ENCODE measurements at places on chromosomes 11 and 22.

DNA sequence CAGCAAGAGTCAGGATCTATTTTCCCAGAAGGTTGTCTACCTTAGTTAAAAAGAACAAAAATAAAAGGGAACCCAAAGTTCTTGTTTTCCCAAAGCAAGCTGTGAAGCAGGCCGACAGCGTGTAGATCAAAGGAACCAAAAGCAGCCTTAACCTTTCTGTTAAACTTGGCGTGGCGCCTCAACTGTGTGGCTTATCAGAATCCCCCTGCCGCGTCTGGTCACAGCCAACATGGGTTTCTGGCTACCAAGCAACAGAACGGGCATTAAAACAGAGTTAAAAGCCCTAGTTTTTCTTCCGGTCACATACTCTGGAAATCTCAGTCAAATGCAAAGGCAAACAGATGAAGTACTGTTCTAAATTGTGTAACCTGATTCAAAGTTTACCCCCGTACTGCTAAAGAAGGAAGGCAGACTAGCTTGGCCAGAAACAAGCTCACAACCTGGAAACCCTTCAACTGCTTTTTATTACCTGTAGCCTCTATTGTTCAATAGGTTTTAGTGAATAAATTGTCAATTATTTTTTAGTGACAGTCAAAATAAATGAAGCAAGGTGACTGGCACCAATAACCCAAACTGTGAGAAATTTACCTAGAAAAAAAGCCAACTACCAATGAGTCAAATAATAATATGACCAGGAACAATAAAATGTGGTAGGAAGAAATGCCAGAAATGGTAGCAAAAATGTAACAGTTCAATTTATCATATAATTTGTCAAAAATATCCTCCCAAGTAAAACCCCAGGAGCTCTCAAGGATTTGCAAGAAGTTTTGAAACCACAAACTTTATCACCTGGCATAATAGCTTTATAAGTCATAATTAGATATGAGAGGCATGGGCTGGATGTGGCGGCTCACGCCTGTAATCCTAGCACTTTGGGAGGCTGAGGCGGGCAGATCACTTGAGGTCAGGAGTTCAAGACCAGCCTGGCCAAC is 21.4 kb downstream of the CHKA start:
- peak; percentile 26 for DNase-seq

- DNase-seq: no peak
Observed at GRCh38 chr11:3016861-3017260, 24.7 kb upstream of the NAP1L4 start.

- peak; percentile 43 for DNase-seq
Observed at GRCh38 chr11:27423125-27423524, 49.5 kb downstream of the LGR4 start.

DNA sequence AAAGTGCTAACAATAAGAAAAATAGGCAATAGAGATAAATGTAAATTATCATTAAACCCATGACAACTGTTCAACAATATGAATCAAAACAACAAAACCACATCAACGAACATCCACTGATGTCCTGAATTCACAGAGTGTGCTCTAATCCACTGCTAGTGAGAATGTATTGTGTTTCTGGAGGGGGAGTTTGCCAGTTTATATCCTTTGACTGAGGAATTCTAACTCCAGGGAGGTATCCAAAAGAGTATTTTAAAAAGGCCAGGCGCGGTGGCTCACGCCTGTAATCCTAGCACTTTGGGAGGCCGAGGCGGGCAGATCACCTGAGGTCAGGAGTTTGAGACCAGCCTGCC is 1.7 kb upstream of the WEE1 start:
- DNase-seq: no peak

DNA sequence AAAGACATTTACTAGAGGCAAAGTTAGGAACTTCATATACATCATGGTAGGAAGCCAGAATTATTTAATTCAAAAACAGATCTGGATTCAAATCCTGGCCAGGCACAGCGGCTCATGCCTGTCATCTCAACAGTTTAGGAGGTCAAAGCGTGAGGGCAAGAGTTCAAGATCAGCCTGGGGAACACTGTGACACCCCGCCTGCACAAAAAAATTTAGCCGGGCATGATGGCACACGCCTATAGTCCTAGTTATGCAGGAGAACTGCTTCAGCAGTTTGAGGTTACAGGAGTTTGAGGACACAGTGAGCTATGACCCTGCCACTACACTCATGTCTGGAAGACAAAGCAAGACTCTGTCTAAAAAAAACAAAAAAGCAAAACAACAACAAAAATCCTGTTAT is 8.9 kb downstream of the MRTFA start:
- DNase-seq: no peak

- no peak for DNase-seq
Observed at GRCh38 chr11:57742087-57742452, 779 bp downstream of the SELENOH start.

- no peak for DNase-seq
Observed at GRCh38 chr11:118082880-118083552, 3.7 kb downstream of the SMIM35 start.

DNA sequence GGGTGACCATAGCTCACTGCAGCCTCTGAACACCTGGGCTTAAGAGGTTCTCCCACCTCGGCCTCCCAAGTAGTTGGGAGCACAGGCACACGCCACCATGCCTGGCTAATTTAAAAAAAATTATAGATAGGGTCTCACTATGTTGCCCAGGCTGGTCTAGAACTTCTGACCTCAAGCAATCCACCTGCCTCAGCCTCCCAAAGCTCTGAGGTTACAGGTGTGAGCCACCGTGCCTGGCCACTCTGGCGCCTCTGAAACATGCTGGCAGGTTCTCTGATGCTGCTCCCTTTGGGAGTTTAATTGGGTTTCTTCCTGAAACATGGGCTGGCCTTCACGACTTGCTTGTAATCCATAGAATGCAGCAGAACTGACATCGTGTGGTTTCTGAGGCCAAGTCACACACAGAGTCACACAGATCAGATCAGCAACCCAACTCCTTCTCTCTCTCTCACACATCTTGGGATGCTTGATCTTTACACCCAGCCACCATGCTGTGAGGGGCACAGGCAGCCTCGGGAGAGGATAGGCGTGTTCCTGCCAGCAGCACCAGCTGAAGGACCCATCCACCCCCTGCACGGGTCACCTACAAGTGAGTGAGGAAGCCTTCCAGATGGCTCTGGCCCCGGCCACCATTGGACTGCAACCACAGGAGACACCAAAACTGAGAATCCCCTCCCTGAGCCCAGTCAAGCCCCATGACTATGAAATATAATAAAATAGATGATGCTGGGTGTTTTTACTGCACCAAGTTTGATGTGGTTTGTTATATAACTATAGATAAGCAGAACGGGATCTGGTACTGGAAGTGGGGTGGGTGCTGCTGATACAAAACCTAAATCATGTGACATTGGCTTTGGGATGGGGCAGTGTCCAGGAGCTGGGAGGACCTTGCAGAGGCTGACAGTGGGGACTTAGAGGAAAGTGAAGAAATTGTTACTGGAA is 3.1 kb upstream of the GSC2 start:
- no peak for DNase-seq

DNA sequence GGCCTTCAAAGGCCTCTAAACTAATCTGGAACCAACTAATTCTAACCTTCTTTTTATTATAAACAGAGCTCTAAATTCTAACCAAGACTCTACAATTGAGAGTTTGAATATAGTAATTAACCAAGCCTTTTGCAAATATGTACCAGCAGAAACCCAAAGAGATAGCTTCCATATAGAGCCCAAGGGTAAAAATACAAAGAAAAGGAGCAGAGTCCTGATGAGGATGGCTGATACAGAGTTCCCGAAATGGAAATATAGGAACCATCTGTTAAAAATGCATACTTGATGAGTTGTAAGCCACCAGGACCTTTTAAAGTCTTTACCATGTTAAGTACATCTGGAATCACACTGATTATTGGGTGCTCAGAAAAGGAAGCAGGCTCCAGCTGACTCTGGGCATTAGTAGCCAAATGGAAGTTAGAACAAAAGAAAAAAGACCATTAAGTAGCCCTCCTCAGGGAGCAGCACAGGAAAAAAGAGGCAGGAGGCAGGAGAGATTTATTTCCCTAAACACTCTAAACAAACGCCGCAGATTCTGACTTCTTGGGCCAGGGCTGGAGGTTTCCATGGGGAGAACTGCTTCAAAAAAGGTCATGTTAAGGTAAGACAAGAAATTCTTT is 463.1 kb upstream of the FAT3 start:
- DNase-seq: peak; percentile 11

DNA sequence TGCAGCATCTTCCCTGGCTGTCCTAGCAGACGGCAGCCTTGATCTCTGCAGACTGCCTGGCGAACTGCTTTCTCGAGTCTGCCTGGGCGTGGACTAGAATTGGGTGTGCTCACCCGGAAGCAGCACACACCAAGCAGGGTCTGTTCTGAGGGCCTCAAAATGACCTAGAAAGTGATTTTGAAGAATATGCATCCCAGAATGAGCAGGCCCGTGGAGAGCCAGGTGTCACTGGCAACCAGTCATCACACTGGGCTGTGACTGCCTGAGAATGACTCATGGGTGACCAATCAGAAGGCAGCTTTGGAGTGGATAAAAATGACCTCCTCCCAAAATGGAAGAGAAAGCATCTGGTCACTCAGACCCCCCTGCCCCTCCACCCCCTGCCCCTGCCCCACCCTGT is 114.9 kb upstream of the NECTIN1 start:
- no peak for DNase-seq

DNA sequence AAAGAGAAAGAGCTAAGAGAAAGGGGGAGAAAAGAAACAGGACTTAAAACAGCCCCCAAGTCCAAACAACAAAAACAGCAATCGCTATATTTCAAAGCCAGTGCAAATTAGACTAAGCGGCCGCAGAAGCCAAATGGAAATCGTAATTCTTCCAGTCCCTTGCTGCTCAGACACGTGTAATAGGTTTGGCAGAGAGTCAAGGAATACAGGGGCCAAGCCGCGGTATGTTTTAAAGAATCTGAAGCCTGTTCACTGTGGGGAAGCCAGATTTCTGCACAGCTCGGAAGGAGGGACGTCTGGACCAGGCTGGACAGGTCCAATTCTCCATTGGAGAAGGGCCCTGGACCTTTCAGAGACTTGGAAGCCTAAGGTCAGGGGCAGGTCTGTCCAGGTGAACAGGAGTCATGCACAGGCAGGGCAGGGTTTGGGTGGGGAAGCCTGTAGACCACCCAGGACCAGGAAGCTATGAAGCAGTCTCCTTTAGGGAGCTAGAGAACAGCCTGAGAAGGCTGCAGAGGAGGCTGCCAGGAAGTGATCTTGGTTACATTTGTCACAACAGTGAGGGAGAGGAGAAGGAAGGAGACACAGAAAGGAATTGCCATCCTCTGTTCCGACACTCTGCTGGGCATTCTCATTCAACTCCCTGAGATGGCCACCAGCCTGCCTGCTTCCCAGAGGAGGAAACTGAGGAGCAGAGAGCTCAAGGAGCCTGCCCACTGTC is 265.5 kb upstream of the ISX start:
- no peak for DNase-seq

- DNase-seq: peak; percentile 27
Observed at GRCh38 chr11:83436855-83437254, 150.7 kb upstream of the CCDC90B start.

DNA sequence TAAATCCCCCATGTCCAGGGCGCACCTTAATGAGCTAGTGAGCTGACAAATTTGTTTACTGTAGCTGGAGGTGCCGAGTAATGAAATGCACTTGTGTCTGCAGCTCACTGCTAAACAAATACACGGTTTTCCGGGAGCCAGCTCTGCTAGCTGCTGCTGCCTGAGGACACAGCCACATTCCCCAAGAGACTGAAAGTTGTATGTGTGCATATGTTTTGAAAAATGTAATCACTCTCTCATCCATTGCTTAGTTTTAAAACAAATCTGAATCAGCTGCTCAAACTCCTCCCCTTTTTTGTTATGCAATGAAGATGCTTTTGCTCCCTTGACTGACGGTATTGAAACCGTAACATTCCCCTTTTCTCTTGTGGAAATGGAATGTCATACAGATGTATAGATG is 62.4 kb upstream of the NNMT start:
- DNase-seq: no peak

- DNase-seq: peak; percentile 8
Observed at GRCh38 chr11:35893796-35894475, 49.9 kb upstream of the LDLRAD3 start.

- DNase-seq: peak; percentile 86
Observed at GRCh38 chr22:35552196-35552842, 11.7 kb downstream of the RASD2 start.

DNA sequence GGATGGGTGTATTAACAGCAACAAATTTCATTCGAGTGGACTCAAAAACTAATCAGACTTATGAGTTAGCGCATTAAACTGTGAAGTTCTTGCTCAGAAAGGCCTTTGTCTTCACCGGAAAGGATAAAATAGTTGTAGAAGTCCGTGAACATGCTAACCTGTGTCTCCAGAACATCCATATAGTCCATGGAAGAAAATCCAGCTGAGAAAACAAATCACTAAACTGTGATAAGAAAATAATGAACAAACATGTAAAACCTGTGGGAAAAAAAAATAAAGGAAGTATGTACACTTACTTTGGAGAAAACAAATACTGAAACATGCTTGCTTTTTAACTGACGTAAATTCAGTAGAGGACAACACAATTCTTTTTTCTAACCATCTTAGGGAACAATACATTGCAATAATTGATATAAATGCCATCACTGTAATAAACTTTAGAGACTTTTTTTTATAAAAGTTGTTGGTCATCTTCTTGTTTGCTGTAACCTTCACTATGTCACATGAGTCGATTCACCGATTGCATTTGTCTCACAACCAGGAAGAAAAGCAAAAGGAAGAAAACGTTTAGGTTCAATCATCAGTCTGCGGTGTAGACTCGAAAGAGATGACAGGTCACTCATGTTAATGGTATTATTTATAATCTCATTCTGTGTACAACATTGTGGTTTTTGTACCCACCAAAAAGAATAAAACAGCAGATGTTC is 41.9 kb downstream of the MSANTD4 start:
- DNase-seq: no peak

DNA sequence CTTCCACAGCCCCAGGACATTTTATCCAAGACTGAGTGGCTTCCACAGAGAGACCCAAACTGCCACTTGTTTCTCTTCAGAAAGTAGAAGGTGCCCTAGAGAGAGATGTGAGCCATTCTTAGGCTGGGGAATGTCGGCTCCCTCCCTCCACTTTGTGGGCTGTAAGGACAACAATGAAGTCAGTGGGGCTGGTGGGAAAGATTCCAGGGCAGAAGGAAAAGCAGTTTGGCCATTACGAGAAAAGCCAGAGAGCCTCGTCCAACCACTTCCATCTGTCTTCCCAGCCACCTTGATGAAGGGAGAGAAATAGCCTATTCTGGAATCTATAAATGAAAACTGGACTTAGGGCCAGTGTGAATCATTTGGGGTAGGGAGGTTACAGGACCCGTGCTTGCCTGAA is 382.5 kb downstream of the NXPE2 start:
- DNase-seq: no peak

DNA sequence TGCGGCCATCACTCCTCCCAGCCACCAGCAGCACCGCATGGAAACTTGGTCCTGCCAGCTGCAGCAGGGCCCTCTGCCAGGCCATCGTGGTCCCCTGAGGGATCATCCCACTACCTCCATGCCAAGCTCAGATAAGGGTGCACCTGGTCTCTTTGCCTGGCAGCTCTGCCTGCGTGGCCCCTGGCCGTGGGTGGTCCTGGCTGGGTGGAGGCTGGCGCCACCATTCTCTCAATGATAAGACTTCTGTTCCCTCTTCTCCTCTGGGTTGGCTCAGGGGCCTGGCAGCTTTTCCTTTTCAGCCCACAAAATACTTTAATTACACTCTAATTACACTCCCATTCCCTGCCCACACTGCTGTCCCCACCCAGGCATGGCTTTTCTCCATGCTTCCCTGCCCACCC is 26.8 kb upstream of the TSKU start:
- no peak for DNase-seq

Data from GM23338 (cell line).